HT1080 (cell line): ENCODE measurements at places on chromosomes 6 and 20.

DNA sequence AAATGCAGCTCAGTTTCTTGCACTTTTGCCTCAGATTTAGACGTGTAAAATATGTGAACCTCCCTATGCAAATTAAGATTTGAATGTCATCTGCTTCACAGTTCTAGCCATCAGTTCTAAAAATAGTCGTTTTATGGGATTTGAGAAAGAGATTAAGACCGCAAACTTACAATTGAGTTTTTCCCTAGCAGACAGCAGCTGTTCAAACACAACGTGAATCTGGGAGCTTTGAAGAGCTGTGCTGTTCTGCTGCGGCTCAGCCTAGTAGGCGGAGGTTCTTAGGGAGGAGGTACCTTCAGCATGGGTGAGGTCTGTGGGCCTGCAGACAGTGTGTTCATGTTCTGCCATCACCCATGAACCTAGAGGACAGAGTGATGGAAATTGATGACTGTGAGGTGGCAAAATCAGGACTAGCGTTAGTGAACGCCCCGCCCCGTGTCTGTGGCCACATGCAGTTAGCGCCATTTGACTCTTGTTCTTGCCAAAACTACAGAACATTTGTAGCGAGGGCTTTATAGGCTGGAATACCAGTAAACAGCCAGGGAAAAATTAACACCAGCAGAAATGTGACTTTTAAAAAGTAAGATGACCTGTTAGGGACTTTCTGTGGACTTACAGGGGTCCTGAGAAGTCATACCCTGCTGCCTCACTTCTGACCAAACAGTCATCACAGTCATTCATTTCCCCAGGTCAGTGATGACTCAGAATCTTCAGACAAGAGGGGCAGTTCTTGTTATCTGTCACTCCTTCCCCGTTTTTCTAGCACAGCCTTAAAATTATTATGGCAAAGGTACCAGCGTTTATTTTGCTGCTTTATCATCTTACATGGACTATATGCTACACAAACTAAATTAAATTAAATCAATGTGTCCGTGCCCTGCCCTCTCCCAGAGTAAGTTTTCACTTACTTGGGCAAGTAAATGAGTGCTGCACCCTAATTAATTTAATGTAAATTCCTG is 84.3 kb upstream of the TMEM181 start:
- DNase-seq: peak; percentile 76

DNA sequence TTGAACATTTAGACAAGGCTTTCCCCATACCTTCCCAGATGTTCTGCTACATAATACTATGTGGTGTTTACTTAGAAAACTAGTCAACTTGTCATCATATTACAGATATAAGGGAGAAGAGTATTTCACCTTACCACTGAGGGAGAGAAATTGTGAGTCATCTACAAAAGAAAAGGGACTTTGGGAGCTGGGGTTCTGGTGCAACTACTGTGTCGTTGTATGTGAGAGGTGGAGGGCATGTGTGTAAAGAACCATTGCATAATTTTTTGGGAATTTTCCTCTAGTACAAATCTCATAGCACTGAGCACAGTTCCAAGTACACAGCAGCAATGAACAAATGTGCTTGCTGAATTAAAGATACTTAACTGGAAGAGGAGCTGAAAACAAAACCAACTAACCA is 665.6 kb downstream of the DHX35 start:
- no peak for DNase-seq

GRCh38 chr6:166573511-166574216 is 12.8 kb downstream of the RAMACL start:
- no peak for DNase-seq

- DNase-seq: no peak
These were observed 140.9 kb downstream of the THBS2 start for GRCh38 chr6:169112483-169113320.

DNA sequence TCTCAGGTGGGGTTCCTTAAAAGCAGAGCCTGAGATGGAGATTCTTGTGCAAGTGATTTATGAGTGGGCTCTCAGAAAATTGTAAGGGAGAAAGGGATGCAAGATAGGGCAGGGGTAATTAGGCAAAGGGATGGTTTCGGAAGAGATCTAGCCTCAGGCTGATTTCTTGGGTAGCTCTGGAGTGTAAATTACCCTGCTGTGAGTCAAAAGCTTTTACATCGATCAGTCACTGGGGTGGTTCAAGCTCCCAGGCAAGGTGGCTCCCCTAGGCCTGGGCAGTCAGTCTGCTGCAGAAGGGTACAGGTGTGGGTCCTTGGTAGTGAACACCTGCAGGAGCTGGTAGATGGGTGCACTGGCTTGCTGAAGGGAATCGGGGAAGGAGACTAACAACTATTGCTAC is 11.1 kb upstream of the PM20D2 start:
- DNase-seq: no peak

GRCh38 chr6:141677598-141678211 is 455.0 kb upstream of the GJE1 start:
- DNase-seq: peak; percentile 42

- DNase-seq: no peak
These were observed 82.8 kb upstream of the CDYL start for GRCh38 chr6:4693173-4693970.
